Articular chondrocyte of knee joint (primary cell): ENCODE measurements at places on chromosomes 11 and 22. TPM values are rescaled to one million over a fixed set of nuclear protein-coding genes. Genes with fewer than 3 reads are reported as not detected.

C11orf87 gene
- 0.13 and 0.43 TPM in 2 replicates for total RNA-seq

FAT3 gene
- total RNA-seq, result 13.9 and 14.6 TPM in 2 replicates

VWA5A gene
- 64.4 and 108 TPM in 2 replicates for total RNA-seq

SPTBN2 gene
- total RNA-seq, result 0.43 and 0.91 TPM in 2 replicates

FAM111B gene
- 3.8 and 10.6 TPM in 2 replicates for total RNA-seq

KLHDC7B gene
- 0.11 and 0.13 TPM in 2 replicates for total RNA-seq

MLC1 gene
- not detected in 2 replicates for total RNA-seq

NEFH gene
- 0.22 and 0.39 TPM in 2 replicates for total RNA-seq

ALKBH8 gene
- 9.5 and 11.0 TPM in 2 replicates for total RNA-seq

OR5A1 gene
- not detected in 2 replicates for total RNA-seq

TM7SF2 gene
- total RNA-seq, result 4.2 and 8.5 TPM in 2 replicates

PLA2G3 gene
- total RNA-seq, result not detected in 2 replicates

CARD18 gene
- not detected in 2 replicates for total RNA-seq

VSIG2 gene
- not detected in 2 replicates for total RNA-seq

UCP3 gene
- 0.65 and 1.1 TPM in 2 replicates for total RNA-seq

SNRPD3 gene
- total RNA-seq, result 66.2 and 80.1 TPM in 2 replicates

DDIAS gene
- 2.6 and 3.1 TPM in 2 replicates for total RNA-seq

CHRM4 gene
- 0.22 TPM in 1 of 2 replicates, not detected in the other for total RNA-seq

RFPL3 gene
- not detected in 2 replicates for total RNA-seq

VWCE gene
- total RNA-seq, result 0.86 and 1.3 TPM in 2 replicates

CHKA gene
- total RNA-seq, result 14.8 and 23.9 TPM in 2 replicates

MMP7 gene
- total RNA-seq, result not detected in 2 replicates

AQP11 gene
- total RNA-seq, result 0.78 and 1.2 TPM in 2 replicates

PRODH gene
- total RNA-seq, result under 0.01 TPM in 1 of 2 replicates, not detected in the other

LYVE1 gene
- total RNA-seq, result 5.4 and 8.3 TPM in 2 replicates

PRMT3 gene
- 18.1 and 22.7 TPM in 2 replicates for total RNA-seq

TCN2 gene
- 4.4 and 5.5 TPM in 2 replicates for total RNA-seq

KIRREL3 gene
- total RNA-seq, result 0.76 and 1.6 TPM in 2 replicates

OR5A2 gene
- total RNA-seq, result not detected in 2 replicates

ACRV1 gene
- total RNA-seq, result 0.11 TPM in 1 of 2 replicates, not detected in the other

OR51I1 gene
- total RNA-seq, result 0.22 TPM in 1 of 2 replicates, not detected in the other

LSP1 gene
- 84.1 and 94.5 TPM in 2 replicates for total RNA-seq

DDX10 gene
- total RNA-seq, result 18.2 and 25.4 TPM in 2 replicates

INCENP gene
- total RNA-seq, result 15.7 and 24.3 TPM in 2 replicates

AMOTL1 gene
- total RNA-seq, result 39.7 and 47.1 TPM in 2 replicates

BANF1 gene
- 37.4 and 40.0 TPM in 2 replicates for total RNA-seq

PAK1 gene
- total RNA-seq, result 29.3 and 35.1 TPM in 2 replicates

TMA7B gene
- total RNA-seq, result not detected in 2 replicates
